ENCODE measurements at places on chromosomes 6 and 20.
A peak's percentile ranks its signal among the peaks of the same experiment; 100 is the strongest.

DNA sequence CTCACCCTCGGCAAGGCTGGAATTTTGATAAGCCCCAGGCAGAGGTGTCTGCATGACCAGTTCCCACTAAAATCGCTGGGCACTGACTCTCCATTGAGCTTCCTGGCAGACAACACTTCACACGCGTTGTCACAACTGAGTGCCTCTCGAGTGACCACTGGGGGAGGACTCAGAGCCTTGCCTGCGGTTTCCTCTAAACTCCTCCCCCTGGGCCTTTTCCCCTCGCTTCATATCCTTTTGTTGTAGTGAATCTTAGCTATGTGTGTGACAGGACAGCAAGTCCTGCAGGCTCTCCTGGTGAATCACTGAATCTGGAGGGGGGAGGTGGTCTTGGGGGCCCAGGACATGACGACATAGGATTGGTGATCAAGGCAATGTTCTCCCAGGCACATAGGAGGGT, 670.8 kb downstream of the PRKN start:
- DNase-seq: no peak

DNA sequence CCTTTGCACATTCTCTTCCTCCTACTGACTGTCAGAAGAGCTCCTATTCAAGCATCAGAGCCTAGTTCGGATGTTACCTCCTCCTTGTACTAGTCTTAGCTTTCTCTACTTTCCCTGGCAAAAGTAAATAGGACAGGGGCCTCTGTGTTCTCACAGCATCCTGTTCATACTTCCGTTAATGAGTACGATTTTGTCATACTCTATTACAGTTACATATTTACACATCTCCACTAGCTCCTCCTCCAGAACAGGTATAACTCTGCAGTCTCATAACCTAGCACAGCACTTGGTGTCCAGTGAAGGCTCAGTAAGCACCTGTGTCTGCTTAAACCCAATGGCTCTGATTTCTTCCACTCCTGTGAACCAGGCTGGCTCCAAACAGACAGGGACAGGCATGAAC, 7.0 kb downstream of the ELMO2 start:
- DNase-seq: no peak

DNA sequence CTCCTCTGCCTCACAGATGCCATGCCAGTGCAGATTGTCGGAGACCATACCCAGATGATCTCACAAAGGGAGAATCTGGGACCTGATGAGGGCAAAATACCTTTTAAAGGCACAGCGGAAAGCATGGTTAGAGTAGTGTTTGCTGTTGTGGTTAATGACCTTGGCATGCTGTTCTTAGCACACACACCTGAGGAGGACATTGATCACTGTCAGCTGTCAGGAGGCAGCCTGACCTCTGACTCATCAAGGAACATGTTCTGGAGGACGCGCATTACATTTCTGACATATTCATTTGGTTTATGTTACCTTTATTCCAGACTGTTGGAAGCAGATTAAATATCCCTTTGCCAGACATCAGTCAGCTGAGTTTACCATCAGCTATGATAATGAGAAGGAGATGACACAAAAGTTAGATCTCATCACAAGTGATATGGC, 57.1 kb downstream of the GOPC start:
- DNase-seq: no peak

DNA sequence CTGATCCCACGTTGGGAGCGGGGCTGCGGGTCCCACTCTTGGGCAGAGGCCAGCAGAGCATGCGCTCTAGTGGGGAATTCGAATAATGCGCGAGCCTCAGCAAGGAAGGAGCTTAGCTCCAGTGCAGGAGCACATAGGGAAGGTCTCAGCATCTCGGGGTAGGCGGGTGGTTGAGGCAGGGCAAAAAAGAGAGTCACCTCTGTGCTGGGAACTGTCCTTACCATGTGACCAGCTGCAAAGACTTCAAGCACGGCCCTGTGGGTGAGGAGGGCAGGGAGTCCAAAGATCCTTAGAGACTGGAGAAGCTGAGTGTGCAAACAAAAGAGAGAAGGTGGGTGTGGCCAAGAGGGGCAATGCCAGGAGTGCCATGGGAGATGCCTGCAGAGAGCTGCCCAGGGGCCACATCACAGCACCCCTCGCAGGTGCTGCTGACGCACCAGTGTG, 79.2 kb upstream of the CD93 start:
- DNase-seq: no peak

- DNase-seq: no peak
Observed at GRCh38 chr6:79813143-79813850, 134.1 kb downstream of the ELOVL4 start.

- no peak for DNase-seq
Observed at GRCh38 chr20:12894089-12894488, 114.7 kb upstream of the SPTLC3 start.

- no peak for DNase-seq
Observed at GRCh38 chr6:29336269-29336668, 32.4 kb downstream of the OR5V1 start.

- DNase-seq: no peak
Observed at GRCh38 chr20:17482536-17482935, 48.6 kb downstream of the BFSP1 start.

DNA sequence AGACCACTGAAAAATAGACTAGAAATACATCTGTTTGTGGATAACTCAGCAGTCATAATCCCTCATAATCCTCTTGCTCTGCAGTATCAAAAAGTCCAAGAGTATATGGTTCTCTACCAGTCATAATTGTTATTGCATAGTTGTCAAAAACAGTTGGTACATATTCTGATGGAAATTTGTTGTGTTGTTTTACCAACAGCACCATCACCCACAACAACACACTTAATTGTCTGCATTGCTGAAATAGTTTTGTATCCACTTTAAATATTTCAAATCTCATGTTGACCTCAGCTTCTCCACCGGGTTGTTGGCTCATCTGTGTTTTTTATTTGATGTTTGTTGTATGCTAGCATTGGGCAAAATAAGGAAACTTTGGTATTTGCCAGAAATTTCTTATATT, 39.4 kb downstream of the ITCH start:
- DNase-seq: no peak

- DNase-seq: no peak
Observed at GRCh38 chr6:10513544-10513943, 7.6 kb upstream of the GCNT2 start.

GRCh38 chr6:122853259-122853995, 64.4 kb downstream of the SMPDL3A start:
- no peak for DNase-seq

DNA sequence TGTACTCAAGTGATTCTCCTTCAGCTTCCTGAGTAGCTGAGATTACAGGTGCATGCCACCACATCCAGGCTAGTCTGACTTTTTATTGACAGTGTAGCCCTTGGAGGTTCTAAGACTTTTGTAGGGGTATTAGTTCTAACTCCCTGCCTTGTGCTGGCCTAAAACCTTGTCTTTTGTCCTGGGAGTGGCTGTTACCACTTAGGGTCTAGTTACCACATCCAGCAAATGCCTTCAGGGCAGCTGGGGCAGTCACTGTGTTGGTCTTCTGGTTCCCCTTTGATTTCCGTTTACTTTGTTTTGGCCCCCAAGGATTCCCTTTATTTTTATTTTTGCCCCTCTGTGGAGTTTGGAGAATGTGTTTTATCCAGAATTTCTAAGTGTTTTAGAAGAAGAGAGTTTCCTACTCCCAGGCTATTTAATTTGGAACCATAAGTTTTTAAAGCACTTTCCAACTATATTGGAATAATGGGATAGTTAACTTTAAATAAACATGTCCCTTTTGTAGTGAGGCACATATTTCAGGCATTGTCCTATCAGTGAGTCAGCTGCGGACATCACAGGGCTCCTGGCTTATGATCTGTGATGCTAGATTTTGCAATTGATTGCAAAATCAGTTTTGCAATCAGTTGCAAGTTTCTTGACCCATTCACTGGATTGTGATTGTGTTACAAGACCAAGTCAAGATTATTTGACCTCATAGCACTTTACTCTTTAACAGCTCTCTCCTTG, 25.0 kb downstream of the IL22RA2 start:
- DNase-seq: no peak

GRCh38 chr6:163398815-163399214, 15.7 kb upstream of the QKI start:
- DNase-seq: no peak

- DNase-seq: no peak
Observed at GRCh38 chr6:42326248-42326647, 108.6 kb upstream of the MRPS10 start.

DNA sequence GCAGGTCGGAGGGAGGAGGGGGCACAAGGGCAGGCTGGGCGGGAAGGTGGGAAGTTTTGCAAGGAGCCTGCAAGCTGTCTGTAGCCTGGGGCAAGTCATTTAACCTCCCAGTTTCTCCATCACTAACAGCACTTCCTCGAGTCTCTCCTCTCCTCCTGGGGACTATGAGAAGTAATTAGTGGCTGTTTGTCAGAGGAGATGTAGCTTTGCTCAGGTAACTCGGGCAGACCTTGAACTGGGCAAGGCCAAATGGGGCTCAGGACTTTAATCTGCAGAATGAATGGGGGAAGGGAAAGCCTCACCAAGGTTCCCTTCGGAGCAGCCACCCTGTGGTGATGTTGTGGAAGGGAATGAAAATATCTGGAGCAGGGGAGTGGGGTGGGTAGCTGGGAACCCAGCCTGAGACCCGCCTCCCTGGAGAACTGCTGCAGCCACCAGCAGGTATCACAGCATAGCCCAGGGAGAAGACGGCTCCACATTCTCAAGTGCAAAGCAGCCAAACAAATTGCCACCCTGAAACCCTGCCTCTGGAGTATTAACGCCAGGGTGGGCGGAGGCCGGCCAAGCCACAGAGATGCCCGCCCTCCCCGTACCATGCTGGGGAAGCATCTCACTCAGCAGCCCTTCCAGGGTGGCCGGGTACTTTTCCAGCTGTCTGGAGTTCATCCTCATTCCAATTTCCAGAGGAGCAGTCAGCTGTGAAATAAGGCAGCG, 6.1 kb upstream of the LEMD2 start:
- DNase-seq: no peak

- no peak for DNase-seq
Observed at GRCh38 chr6:9614778-9615177, 800.1 kb downstream of the TFAP2A start.

DNA sequence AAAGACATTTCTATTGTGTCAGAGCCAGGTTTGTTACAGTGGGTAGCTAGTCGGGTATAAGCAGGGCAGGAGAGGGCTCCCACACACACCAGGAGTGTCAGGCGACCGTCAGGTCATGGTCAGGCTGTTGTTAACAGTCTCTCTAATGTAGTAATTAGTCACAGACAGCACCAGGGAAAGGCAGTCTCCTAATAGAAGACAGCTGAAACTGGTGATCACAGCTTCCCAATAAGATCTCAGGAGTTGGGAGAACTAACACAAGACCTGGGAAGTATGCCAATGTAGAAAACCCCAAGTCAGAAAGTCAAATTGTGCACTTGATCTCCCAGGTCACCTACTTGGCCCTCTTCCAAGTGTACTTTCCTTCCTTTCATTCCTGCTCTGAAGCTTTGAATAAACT, 53.0 kb upstream of the GPR6 start:
- DNase-seq: no peak

GRCh38 chr6:13454286-13455221, 32.8 kb downstream of the GFOD1 start:
- DNase-seq: peak; percentile 84

DNA sequence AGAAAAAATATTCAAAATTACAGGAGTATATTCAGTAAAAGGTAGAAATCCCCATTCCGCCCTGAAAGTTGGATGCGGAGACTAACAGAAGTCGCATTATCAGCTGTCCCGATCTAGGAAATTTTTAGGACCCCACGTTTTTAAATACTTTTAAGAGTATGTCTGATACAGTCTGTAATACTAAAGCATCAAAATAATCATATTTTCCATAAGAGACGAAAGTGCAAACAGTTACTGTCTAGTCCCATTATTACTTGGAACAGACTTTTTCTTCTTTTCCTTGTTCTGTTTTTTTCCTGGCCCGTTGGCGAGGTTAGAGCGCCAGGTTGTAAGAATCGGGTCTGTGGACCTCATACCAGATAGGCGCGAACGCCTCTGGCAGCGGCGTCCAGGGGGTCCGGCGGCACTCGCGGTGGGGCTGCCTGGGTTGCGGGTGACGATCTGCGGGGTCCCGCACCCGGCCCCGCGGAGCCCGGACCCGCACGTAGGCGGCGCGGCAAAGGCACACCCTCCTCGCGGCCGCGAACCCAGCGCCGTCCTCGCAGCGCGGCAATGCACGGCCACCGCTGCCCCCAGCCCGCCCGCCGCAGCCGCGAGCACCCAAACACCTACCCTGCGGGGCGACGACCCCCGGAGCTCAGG, 460 bp downstream of the PLAGL1 start:
- no peak for DNase-seq

- DNase-seq: no peak
Observed at GRCh38 chr6:130240232-130240631, 17.5 kb upstream of the SAMD3 start.

DNA sequence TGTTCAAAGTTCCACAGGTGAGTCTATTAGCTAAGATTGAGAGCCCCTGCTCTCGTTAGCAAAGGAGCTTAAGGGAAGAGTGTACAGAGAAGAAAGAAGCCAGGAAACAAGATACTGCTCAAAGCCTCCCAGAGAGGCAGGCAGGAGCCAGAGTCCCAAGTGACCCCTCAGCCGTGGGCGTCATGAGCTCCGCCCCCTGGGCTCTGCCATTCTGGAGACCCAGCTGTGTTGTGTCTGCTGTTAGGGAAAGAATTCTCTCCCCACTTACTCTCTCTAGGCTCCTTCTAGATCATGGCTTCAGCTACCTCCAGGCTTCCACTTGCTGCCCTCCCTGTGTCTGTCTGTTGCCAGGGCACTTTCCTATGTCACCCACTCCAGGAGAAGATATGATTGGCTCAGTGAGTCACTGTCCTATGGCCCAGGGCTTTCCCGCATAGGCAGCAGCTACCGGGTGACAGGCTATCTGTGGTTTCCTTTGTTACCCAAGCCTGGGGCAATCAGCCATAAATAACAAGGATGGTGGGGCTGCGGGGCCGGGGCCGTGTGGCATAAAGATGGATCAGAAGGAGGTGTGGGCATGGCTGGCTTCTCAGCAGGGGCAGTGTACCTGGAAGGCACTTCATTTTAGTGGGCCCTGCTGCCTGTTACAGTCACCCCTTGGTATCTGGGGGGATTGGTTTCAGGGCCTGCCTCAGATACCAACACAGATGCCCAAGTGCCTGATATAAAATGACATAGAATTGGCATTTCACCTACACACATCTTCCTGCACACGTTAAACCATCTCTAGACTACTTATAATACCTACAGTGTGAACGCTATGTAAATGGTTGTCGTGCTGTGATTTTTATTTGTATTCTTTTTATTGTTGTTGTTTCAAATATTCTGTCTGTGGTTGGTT, 118.9 kb downstream of the ARMC2 start:
- DNase-seq: peak; percentile 14

GRCh38 chr20:58888521-58889333, 36.2 kb downstream of the GNAS start:
- DNase-seq: peak; percentile 79

DNA sequence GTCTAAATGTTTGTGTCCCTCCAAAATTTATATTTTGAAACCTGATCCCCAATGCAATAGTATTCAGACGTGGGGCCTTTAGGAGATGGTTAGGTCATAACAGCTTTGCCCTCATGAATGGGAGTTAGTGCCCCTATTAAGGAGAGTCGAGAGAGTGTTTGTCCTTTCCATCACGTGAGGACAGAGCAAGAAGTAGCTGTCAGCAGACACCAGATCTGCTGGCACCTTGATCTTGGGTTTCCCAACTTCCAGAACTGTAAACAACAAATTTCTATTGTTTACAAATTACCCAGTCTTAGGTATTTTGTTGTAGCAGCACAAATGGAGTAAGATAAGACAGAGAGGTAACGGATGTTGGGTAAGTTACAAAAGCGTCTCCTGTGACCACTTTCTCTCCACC, 46.6 kb downstream of the FAM50B start:
- DNase-seq: no peak

GRCh38 chr6:122072014-122072647, 327.3 kb upstream of the HSF2 start:
- no peak for DNase-seq
